ENCODE measurements at places on chromosomes 6 and 20.

- no peak for DNase-seq
Measured at GRCh38 chr20:6590891-6591637, 176.4 kb upstream of the BMP2 start.

- DNase-seq: no peak
Measured at GRCh38 chr6:140269591-140270165, 895.2 kb upstream of the CITED2 start.

DNA sequence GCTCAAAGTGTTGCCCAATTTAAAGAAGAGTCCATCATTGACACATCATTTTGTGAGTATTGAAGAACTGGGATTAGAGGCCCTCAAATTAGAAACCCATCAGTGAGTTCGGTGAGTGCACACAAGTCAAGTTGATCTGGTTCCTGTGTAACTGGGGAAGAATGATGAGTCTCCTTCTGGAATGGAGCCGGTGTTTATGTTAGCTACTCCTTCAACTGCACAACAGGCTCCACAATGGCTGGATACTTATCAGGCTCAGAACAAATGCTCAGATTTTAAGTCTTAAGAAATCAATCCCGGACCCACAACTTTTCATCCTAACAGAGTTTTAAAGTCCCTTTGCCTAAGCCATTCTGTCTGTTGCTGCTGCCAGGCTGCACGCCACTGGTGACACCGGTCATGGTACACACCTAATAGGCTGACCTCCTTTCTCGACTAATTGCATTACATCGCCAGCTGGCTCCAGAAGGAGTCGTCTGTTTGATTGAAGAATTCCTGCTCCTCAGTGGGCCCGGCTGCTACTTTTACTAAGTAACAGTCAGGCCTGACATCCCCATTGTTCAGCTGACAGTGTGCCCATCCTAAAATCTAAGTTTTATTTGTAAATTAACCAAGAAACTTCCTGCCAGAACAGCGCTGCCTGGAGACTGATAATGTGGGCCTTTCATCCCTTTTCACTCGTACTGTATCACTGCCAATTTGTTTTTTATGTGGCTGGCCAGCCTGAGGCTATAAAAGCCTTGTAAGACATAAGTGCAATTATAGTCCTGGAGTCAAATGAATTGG is 130.4 kb downstream of the INSM1 start:
- no peak for DNase-seq

- DNase-seq: no peak
Measured at GRCh38 chr6:85498596-85499258, 48.8 kb downstream of the NT5E start.

- DNase-seq: no peak
Measured at GRCh38 chr20:22575087-22575721, 9.2 kb downstream of the FOXA2 start.

Data from lower lobe of right lung (tissue), 2 donors.